Tibial artery (tissue), 4 donors: ENCODE measurements at places on chromosomes 11 and 22.

GRCh38 chr11:65658174-65659021 is 4.3 kb downstream of the RELA start:
- no peak for DNase-seq

DNA sequence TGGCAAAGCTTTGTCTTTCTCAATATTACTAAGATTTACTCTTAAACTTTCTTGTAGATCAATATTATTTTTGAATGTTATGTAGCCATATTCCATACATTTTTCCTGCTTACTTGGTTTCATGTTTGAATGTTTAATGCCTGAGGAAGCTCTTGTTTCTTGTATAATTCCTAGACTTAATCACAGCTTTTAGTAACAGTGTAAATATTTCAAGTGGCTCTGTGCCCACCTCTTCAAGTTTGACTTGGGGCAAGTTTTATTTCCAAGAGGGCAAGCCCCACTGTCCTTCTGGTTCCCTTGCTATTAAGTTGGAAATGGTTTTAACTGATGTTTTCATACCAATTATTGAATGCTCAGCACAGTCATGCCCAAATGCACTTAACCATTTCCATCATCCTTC is 1004.1 kb downstream of the OPCML start:
- DNase-seq, result no peak

- DNase-seq, result no peak
Measured at GRCh38 chr11:95284057-95285052, 53.4 kb upstream of the SESN3 start.

DNA sequence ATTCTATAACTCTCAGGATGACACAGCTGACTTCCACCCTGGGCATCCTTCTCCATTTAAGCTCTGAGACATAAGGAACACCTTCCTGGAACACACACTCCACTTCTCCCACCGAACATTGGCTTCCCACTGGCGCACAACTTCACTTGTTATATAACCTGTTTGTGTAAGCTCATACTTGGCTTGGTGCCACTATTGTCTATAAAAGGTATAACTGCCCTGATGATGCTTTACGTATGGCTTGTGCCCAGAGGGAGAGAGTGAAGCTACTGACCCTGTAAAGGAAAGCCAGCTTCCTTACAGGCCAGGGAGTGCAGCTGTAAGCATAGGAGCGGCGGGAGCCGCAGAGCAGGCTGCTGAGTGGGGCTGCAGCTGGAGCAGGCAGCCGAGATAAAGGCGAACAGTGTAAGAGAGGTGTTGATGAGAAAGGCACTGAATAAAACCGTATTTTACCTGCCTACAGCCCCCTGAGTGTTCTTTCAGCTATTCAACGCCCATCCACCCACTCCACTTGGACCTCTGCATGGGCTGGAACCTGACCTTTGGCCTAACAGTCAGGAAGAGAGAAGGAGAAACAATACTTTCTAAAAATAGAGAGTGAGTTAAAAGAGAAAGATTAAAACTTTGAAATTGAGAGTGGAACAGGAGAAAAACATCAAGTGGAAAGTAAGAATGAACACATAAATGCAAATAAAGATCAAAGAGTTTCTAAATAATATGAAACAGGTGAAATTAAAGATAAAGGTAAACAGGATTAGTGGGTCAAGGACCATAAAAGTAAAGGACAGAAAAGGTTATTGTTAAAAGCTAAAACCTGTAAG is 252.1 kb upstream of the ARHGAP42 start:
- no peak for DNase-seq

DNA sequence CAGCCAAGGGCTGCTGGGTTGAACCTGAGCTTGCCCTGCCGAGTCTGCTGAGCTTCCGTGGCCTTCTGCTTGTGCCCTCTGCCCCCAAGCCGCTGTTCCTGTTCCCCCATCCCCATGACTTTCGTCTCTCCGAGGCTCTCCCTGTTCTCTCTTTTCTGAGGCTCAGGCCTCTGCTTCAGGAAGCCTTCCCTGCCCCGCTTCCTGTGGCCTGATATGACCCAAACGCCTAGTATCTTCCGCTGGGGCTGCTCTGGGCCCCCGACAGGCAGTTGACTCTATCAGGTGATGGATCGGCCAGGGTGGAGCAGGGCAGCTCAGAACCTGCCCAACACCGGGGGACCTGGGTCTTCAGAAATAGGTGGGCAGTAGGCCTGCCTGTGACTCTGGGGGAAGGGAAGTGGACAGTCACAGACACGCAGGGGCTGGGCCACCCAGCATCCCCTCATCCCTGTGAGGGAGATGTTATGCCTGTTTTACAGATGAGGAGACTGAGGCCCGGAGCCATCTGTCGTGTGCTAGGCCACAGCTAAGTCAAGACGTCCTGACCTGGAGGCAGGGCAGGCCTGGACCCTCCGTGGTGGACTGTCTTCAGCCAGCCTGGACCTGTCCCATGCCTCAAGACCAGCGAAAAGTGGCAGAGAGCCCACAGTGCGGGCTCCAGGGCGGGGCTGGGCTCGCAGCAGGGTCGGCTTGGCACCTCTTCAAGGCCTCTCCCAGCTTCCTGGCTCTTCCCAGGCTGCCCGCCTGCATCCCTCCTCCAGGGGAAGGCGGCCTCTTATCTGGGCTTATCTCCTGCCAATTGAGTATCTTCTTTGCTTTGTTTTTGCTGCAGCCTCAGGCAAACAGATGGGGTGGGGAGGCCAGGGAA is 16.2 kb downstream of the BAD start:
- DNase-seq, result no peak

DNA sequence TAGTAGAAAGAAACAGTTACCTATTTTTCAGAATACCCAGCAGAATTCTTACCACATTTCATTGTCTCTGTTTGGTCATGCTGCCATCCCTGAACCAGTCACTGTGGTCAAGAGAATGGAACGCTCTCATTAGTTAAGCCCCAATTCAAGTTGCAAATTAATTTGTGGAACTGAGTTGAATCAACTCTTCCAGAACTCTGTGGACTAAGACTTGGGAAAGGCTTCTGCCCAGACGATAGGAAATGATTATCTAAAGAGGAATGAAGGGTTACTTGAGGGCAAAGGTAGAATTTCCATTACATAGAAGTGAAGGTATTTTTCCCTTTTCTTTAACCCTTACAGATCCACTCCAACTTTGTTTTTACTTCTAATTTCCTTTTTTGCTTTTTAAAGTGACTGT is 286.4 kb downstream of the DYNC2H1 start:
- no peak for DNase-seq

DNA sequence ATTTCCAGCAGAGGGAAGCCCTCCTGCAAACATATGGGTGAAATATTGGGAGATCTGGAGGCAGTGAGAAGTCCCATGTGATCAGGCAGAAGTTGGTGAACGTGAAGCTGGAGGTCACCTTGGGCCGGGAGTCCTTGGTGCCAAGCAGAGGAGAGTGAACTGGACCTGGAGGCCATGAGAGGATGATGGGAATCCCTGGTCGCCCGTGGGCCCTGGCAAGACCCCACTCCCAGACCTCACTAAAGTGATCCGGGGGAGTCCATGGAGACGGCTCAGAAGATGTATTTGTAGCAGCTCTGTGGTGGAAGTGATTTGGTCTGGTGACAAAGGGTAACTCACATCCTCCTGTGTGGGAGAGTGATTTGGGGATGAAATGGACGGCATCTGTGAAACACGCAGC is 71.0 kb downstream of the ARHGAP8 start:
- no peak for DNase-seq

DNA sequence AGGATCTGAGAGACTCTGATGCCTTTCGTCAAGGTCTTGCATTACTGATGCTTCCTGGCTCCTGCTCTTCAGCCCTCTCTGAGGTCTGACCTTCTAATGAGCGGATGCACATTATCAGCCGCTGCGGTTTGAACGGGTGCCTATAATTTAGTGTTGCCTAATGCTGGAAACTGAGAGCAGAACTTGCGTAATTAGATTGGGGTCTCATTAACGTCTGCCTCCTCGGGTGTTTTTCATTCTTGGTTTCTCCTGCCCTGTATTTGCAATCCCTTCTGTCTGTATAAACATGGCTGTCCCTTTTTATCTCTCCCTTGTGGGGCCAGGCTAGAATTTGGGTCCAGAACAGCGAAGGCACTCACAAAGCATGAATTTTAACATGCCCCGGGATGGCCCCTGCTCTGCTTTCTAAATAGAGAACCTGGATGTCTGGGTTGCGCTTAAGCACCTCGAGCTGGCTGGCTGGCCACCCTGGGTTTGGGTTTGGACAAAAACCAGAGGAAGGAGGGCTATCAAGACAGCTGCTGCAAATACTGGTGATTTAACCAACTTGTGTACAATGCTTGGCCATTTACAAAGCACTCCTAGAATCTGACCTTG is 118.6 kb downstream of the TIMP3 start:
- peak; percentile 81 for DNase-seq

DNA sequence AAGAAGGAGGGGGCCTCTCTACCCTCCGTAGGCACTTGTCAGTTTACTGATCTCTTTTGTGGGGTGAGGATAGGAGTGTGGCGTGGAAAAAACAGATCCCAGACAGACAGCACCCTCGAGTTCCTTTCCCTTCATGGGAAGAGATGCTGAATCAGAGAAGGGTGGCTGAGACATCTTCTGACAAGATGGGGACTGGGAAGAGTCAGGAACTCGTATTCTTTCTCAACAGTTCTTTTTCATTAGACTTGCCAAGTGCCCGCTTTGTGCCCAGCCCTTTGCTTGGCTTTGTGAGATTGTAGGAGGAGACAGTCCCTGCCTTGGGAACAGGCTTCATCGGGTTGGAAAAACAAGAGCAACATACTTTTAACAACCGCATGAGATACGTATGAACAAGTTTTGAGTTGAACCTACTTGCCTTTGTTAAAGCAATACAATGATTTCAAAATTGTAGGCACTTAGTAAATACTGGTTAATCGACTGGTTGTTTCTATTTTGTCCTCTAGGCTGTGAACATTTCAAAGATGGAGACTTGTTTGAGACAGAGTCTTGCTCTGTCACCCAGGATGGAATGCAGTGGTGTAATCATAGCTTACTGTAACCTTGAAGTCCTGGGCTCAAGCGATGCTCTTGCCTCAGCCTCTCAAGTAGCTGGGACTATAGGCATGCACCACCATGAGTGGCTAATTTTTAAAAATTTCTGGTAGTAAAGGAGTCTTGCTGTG is 1.1 kb downstream of the RRM1 start:
- DNase-seq, result no peak

- no peak for DNase-seq
Measured at GRCh38 chr11:64283092-64283491, 1.4 kb downstream of the BAD start.

GRCh38 chr11:68090287-68090686 is 30.9 kb downstream of the CHKA start:
- DNase-seq, result no peak

GRCh38 chr11:35962369-35963138 is 18.7 kb downstream of the LDLRAD3 start:
- DNase-seq, result no peak

- no peak for DNase-seq
Measured at GRCh38 chr11:34327804-34328631, 29.8 kb downstream of the ABTB2 start.
